ENCODE measurements at places on chromosomes 13 and 19.
A peak's percentile ranks its signal among the peaks of the same experiment; 100 is the strongest.

GRCh38 chr13:110319397-110319773, 12.3 kb downstream of the COL4A2 start:
- DNase-seq, result no peak

- no peak for DNase-seq
These were observed 700 bp downstream of the PRR36 start for GRCh38 chr19:7873304-7874075.

DNA sequence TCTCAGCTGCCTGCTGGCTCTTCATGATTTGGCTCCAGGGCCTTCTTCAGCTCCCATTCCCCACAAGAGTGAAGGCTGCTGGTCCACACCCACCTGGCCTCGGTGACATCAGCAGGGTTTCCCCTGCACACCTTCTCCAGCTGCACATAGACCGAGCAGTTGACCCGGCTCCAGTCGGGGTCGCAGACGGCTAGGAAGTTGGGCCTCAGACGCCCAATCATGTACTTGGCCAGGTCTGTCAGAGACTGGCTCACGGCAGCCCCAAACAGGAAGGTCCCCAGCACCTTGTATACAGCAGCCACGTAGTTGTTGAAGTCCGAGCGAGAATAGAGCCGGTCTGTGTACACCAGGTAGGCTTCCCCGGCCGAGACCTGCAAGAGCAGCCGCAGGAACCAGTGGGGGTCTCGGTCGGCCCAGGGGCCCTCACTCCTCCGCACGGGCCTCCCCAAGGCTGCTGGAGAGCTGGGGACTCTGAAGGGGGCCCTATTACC, 3.8 kb downstream of the PLPP2 start:
- no peak for DNase-seq

- no peak for DNase-seq
These were observed 440.9 kb downstream of the TSHZ3 start for GRCh38 chr19:30908262-30908771.

DNA sequence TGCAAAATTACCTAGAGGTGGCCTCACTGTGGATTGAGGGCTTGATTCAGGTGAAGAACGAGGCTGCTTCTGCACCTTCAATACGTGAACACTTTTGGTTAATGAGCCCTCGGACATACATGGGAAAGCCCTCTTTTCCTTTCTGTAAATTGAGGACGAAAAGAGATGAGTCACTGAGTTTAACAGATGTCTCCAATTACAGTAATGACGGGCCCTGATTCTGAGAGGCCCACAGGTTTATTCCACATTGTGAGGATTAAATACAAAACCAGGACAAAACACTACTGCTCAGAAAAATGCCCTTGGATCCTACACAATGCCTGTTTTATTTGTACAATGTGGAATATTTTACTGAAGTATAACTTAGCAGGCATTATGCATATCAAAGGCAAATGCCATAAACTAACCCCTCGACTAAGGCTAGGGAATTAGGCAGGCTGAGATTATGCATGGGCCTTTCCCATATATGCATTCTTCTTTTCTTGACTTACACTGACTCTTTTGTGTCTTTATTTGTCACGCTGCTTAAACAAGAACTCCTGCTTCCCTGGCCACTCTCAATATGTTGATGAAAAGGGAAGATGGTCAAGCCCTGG, 819.9 kb downstream of the OLFM4 start:
- no peak for DNase-seq

- DNase-seq, result no peak
These were observed 4.1 kb upstream of the SOX1 start for GRCh38 chr13:112062571-112063570.

GRCh38 chr19:33329736-33330135, 27.4 kb upstream of the CEBPA start:
- no peak for DNase-seq

GRCh38 chr19:756236-756635, 5.3 kb downstream of the MISP start:
- DNase-seq, result peak; percentile 59

DNA sequence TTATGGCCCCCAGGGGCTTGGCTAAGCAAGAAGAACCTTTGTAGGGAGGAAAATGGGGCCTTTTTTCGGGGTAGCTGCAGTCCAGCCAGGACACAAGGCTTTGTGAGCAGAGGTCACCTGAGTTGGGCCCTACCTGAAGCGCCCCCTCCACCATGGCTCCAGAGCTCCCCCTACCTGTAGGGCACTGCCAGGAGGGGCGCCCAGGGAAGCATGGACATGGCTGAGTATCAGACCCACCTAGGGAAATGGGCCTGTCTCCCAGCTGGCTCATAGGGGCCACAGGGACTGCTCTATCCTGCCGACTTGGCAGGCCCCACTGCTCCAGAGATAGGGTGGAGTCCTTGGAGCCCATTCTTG, 9.0 kb upstream of the CEBPA start:
- no peak for DNase-seq

- DNase-seq, result no peak
These were observed 11.6 kb upstream of the DNMT1 start for GRCh38 chr19:10206226-10206885.

GRCh38 chr13:100392709-100393630, 195.6 kb downstream of the GGACT start:
- peak; percentile 100 for DNase-seq

- peak; percentile 82 for DNase-seq
These were observed 65.0 kb downstream of the ARHGEF7 start for GRCh38 chr13:111179908-111180760.

All from fibroblast of skin of back (primary cell).